ENCODE measurements at places on chromosomes 4 and X. TPM values are rescaled to one million over a fixed set of nuclear protein-coding genes. Genes with fewer than 3 reads are reported as not detected.

GRCh38 chrX:71103110-71103983, 3.2 kb downstream of the CXorf65 start:
- DNase-seq = no peak

- peak; percentile 44 for DNase-seq
Observed at GRCh38 chrX:8846266-8846665, 45.1 kb upstream of the FAM9A start.

GRCh38 chrX:50952406-50952805, 41.9 kb downstream of the BMP15 start:
- DNase-seq = peak; percentile 75

Gene TLL1
- total RNA-seq = 0.53 TPM

GRCh38 chr4:189069772-189070171, 870.9 kb upstream of the FRG1 start:
- DNase-seq = peak; percentile 75

Gene MYOZ2
- not detected for total RNA-seq

DNA sequence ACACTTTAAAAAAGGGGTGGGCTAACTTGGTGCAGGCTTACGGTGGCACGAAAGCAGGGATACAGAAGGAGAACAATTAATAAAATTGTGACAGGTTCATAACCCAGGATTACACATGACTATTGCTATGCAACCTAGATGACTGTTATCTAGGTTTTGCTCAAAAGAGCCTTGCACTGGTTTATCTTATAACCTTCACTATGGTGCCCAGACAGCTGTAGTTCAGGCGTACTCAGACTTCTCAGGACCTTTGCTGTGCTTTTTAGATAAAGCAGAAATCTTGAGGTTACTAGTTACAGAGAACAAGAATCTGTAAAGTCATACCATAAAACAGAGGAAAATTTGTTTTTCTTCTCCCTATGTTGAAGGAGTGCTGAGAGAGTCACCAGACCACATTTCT, 44.4 kb downstream of the UGT2A3 start:
- no peak for DNase-seq

DNA sequence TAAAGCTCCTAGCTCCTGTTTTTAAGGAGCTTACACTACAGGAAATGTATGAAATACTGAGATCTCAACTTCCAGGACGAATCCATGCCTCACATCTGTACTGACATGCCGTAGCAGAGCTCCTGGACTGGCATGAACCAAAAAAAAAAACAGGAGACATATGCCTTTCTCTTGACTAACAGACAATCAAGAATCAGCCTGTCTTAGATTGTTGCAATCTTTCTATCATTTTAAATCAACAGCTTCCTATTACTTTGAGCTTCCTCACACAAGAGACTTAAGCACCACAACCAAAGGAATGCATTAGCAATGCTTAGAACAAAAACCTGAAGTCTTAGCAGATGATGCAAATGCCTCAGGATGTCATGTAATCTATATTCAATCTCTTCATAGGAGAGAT, 34.7 kb upstream of the AREG start:
- DNase-seq = peak; percentile 100

DNA sequence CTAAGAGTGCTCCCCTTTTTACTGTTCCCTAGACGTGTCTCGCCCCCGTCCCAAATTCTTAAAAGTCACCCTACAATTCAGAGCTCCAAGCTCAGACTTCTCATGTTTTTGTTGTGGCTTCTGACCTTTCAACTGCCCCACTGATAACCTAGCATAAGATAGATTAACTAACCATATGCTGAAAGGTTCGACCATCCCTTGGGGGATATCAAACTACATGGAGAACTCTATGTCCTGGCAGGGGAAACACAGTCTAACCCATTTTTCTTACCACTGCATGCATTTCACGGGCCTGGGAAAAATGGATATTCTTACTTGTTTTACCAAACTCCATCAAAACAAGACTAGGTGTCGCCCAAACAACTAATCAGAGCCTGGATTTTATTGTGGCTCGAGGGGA, 236.4 kb upstream of the MID1 start:
- DNase-seq = no peak

Gene ZAR1
- total RNA-seq = not detected

- no peak for DNase-seq
Observed at GRCh38 chr4:181820553-181820952, 422.6 kb upstream of the TENM3 start.

DNA sequence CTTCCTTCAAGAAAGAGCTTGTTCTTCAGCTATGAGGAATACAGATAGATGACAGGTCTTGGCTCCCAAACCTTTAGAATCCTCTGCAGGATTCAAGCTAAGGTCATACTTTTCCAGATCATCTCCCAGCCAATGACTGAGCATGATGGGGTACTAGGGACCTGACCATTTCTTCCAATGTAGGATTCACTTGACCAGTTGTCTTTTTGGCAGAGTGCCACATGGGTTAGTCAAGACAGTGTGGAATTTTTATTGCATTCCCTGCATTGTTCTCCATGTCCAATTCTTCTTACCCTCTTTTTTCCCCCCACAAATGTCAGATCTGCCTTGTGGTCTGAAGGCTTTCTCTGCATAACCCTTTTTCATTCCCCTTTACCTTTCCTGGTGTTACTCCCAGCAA, 99.5 kb downstream of the CCSER1 start:
- no peak for DNase-seq

Gene HPSE
- total RNA-seq = 9.7 TPM

- DNase-seq = no peak
Observed at GRCh38 chr4:56160636-56161035, 211.9 kb downstream of the CEP135 start.

DNA sequence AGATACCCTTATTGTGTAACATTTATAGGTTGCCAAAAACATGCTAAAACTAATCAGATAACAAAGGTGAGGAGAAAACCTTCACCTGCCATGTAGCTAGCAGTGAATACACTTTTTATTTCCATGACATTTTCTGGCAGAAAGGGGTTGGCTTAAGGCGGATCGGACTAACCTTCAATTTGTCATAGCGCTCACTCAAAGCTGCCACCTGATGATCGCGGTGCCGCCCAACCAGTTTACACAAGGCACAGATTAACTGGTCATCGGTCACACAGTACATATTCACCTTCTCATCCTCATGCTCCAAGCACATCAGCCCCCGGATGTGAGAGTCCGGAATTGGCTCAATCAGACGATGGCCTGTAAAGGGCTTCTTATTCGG, 53.7 kb downstream of the MID1 start:
- DNase-seq = no peak

Gene PNMA6A
- 0.53 TPM for total RNA-seq

- DNase-seq = peak; percentile 91
Observed at GRCh38 chrX:95291561-95291960, 1393.1 kb upstream of the DIAPH2 start.

GRCh38 chrX:46782034-46782433, 23.1 kb upstream of the SLC9A7 start:
- DNase-seq = no peak

GRCh38 chr4:84596826-84597225, 13.9 kb downstream of the CDS1 start:
- DNase-seq = peak; percentile 90

DNA sequence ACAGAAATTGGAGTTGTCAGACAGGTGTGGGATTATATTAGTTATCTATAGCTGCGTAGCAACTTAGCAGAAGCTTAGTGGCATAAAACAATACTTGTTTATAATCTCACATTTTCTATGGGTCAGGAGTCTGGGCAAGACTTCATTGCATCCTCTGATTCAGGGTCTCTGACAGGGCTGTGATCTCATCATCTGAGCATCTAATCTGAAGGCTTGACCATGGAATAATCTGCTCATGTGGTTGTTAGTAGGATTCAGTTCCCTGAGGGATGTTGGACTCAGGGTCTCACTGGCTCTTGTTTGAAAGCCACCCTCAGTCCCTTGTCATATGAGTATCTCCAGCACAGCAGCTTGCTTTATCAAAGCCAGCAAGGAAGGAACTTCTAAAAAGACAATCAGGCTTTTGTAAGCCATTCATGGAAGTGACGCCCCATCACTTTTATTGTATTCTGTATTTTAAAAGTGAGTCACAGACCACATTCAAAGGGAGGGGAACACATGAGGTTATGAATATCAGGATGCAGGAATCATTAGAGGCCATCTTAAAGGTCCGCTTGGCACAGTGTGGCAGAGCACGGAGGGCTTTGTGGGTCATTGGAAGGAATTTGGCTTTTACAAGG, 37.2 kb upstream of the FAM9B start:
- no peak for DNase-seq

DNA sequence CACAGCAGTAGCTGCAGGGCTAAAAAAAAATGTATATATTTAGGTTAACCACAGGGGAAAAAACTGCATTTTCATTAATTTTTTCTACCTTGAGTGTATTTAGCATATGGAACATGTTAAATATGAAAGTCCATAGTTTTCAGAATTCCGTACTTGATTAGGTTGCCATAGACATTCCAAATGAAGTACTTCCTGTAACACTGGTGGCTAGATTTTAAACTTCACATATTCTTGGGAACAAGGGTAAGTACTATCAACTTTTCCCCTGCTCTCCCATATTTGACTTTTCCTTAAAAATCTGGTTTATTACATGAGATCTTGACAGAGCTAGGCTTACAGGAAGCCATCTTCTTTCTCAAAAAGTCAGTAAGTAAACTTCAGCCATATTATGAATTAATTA, 9.8 kb downstream of the SLC7A11 start:
- no peak for DNase-seq

Gene FAM9B
- not detected for total RNA-seq

Gene FBXL5
- 102 TPM for total RNA-seq

GRCh38 chr4:122129061-122129460, 23.1 kb upstream of the BLTP1 start:
- DNase-seq = no peak

DNA sequence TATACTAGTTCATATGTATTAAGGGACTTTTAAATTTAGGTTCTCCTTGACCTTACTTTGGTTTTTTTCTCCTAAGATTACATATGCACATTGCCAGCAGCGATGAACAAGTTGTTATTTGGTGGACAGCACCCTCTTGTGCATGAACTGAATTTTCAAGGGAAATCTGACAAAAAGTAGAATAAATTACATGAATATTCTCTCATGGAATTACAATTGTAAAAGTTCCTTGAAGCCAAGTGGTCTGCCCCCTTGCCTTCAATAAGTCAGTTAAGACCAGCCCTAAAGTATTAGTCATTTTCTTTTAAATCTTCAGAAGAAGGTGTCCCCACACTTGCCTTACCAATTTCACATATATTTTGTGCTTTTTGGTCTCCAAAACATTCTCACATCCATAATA, 30.7 kb upstream of the SMARCA5 start:
- peak; percentile 54 for DNase-seq

Gene C1GALT1C1
- total RNA-seq = 16.8 TPM

DNA sequence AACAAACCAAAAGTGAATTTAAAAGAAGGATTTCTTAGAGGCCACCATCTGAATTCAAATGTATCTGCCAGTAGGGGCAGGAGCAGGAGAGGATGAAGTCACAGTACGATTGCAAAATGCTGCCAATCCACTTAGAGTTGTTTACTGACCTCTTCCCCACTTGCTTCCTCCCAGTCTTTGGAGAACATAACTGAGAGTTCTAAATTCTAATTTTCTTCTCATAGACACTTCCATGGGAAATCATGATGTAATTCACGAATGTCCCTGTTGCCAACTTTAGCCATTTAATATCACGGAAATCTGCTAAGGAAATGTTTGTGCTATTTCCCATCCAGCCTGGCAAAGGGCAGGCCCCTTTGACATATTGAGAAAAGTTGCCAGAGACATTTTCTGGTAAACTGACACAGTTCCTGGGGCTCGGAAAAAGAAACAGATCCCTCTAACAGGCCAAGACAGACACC, 33.6 kb upstream of the NOCT start:
- peak; percentile 74 for DNase-seq

DNA sequence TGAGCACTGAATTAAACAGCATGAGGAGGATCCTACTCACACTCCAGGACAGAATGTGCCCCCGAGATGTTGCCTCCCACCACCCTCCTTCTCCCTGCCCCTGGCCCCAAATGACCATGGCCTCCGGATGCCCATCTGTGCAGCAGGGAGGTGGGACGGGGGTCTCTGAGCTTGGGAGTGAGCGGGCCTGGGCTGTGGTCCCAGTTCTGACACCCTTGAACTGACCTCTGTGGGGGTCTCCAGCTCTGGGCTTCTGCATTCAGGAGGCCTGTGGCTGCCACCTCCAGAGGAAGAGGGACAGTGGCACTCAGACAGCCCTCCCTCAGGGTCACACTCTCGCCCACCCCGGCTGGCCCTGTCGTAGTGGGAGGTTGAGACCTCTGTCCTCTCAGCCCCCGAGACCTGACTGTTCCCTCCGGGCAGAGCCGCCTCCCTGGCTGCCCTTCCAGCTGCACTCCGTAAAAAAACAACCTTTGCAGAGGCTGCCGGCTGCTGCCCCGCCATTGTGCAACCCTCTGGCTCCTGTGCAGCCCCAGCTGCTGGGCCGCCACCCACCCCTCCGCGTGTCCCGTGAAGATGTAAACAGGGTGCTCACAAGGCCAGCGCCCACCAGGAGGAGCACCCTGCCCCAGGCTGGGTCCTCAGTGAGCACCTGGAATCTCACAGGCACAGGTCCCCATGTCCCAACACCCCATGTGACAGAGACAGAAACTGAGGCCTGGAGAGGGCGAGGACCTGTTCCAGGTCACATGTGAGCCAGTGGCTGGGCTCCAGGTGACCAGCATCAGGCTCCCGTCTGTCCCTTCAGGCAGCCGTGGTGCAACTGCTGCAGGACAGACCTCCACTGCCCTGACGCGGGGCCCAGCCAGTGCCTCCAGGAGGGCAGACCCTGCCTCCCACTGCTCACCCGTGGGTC, 39.6 kb downstream of the HTRA3 start:
- no peak for DNase-seq

Gene HSFX1
- total RNA-seq = 0.53 TPM

Gene P2RY8
- not detected for total RNA-seq

DNA sequence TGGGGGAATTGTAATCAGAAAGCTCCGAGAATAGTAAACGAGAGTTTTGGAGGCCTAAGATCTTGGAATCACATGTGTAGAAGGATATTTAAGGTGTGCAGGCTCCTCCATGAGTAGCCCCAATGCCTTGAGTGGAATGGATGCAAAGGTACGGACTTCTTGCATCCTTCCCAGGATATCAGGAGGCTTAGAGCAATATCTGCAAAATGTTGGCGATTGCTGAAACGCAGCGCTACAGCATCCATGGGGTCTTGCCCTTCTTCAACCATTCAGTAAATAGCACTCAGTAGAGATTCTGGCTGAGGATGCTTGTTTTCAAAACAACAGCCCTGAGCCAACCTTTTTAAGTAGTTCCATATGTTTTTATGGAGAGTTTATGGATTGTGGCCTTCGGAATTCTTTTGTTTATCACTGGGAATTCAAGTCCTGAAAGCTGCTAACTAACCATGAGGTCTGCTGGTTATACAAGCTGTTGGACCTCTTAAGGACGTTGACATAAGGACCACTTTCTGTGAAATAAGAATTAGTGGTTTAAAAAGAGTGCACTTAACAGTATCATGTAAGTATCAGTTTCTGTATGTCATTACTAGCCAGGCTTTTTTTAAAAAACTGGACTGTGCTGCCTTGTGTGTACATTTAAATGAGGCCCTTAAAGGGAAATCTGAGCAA, 228.8 kb upstream of the PGRMC2 start:
- no peak for DNase-seq

- no peak for DNase-seq
Observed at GRCh38 chr4:84022564-84022963, 476.5 kb downstream of the NKX6-1 start.

- no peak for DNase-seq
Observed at GRCh38 chr4:24669751-24670150, 85.4 kb upstream of the DHX15 start.

Gene DDIT4L
- total RNA-seq = 0.26 TPM

- DNase-seq = no peak
Observed at GRCh38 chr4:24858550-24858949, 54.3 kb downstream of the CCDC149 start.

Gene ADGRG2
- total RNA-seq = 0.13 TPM

GRCh38 chr4:137934911-137935310, 307.2 kb downstream of the SLC7A11 start:
- DNase-seq = no peak

Gene F11
- not detected for total RNA-seq
